ENCODE measurements at places on chromosomes 3 and 15.

DNA sequence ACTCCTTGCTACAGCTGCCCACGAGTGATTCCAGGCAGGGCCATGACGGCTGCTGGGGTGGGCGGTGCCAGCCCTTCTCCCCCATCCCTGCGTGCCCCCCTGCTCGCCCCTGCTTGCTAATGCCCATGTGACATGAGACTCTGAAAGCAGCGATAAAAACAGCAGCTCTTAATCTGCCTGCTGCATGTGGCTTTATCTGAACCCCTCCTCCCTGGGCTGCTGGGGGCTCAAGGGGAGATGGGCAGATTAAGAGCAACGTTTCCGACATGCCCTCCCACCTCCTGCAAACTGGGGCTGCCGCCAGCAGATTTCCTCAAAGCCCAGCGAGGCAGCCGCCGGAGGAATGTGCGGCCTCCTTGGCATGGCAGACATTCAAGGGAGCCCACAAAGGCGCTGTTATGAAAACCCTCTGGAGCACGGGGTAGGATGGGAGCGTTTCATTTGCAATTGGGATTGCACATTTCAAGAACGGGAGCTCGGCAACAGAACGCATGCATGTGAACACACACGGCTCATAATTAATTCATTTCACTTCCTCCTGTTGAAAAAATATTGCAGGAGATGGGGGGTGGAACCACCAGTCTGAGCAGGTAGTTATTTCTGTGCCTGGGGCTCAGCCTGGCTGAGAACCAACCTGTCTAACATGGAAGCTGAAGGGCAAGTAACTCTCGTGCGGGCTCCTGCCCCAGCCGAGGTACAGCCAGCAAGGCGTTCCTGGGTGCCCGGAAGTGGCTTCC lies 504.2 kb upstream of the PROK2 start:
- DNase-seq, result peak; percentile 63

GRCh38 chr3:134563601-134564000 lies 77.7 kb downstream of the CEP63 start:
- DNase-seq, result no peak

GRCh38 chr3:157087373-157087772 lies 72.6 kb downstream of the CCNL1 start:
- no peak for DNase-seq

DNA sequence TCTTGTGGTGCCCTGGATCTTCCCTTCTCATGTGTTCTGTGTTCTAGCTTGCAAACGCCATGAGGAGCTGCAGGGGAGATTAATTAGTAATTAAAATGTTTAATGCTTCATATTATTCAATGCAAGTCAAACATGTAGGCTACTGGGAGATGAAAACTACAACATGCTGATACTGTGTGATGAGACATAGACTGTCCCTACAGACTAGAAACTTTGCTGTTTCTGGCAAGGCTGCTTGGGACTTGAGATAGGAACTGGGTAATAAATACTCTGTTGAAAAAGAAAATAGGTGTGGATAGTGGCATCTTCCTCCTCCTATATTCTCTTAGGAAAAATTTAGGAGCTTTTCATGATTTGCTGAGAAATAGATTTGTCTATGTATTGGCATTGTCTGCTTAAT lies 379.2 kb downstream of the LPP start:
- no peak for DNase-seq

DNA sequence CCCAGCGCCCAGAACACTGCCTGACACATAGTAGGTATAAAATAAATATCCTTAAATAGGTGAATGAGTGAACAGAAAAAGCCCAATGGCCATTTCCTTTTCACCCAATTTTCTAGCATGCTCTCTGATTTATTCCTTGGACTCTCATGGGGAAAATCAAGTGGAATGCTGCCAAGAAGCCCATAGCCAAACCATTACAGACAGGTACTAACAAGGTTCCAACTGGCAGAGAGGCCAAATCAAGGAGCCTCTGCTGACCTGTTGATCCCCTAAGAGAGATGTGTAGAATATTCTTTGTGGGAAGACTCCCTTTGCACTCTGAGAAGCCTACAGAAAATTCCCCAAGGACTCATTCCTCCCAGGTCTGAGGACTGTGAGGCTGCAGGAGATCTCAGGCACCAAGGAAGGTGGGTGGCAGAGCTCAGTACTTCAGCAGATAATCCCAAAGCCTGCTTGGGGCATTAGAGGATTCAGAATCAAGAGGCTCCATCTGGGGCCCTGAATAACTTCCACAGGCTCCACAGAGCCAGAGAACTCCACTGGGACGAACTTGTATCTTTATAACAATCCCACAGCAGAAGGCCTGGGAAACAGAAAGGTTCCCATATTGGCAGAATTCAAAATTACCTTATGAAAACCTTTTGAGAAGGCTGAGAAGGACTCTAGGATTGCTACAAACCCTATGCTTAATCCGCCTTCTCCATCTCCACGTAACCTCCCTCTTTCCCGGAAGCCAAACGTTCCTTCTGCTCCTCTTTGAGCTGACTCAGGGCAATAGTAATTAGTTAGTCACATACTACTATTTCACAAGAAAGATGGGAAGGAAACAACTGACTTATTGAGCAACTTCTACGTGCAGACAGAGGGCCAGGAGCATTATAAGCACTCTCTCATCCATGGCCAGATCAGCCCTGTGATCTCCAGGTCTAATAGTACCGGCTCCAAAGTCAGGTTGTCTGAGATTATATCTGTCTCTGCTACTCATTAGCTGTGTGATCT lies 34.5 kb downstream of the PRICKLE2 start:
- no peak for DNase-seq

DNA sequence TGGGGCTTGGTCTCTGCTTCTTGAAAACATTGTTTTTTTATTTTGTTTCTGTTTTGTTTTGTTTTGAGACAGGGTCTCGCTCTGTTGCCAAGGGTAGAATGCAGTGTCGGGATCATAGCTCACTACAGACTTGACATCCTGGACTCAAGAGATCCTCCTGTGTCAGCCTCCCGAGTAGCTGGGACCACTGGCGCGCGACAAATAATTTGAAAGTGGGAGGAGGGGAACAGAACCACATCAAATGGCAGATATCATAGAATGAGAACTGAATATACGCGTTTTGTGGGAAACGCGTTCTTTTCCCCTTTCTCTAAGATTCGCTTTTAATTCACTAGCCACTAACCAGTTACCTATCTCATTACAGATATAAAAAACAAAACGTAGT lies 641 bp upstream of the VPS13C start:
- DNase-seq, result no peak

DNA sequence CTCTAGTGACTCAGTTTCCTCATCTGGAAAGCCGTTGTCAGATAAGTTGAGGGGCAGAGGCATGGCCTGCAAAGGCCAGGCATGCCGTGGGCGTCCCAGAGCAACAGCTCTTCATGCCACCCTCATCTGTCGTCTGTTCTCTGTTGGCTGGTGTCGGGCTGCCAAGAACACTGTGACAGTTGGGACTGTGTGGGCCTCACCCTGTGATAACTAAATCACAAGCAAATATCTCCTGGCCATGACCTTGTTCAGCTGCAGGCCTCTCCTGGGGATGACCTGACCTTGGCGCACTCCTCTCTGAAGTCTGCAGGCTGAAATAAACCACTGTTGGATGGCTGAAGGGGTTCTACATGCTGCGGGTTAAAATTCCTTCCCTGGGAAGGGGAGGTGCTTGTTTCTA lies 145.9 kb downstream of the SHQ1 start:
- DNase-seq, result no peak

Measured in anterior cingulate cortex (tissue), 58 donors.